ENCODE measurements at places on chromosomes 2 and 18. TPM values are rescaled to one million over a fixed set of nuclear protein-coding genes. Genes with fewer than 3 reads are reported as not detected.
A peak's percentile ranks its signal among the peaks of the same experiment; 100 is the strongest.

The ABCG5 gene
- 0.76 TPM for polyA plus RNA-seq

GRCh38 chr2:216678813-216679657 lies 16.3 kb downstream of the IGFBP5 start:
- no peak for DNase-seq

DNA sequence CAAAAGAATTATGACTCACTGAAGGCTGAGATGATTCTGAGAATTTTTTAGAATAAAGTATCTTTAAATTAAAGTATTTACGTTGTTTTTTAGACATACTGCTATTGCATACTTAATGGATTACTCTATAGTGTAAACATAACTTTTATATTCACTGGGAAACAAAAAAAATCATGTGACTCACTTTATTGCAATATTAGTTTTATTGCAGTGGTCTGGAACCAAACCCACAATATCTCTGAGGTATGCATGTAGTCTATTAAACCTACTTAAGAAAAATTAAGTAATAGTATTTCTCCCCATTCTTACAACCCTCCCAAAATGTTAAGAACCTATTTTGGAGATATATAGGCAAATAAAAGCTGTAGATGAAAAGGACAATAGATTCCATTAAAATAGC lies 142.9 kb upstream of the ZNF521 start:
- no peak for DNase-seq

The PAPOLG gene
- 23.3 TPM for polyA plus RNA-seq

DNA sequence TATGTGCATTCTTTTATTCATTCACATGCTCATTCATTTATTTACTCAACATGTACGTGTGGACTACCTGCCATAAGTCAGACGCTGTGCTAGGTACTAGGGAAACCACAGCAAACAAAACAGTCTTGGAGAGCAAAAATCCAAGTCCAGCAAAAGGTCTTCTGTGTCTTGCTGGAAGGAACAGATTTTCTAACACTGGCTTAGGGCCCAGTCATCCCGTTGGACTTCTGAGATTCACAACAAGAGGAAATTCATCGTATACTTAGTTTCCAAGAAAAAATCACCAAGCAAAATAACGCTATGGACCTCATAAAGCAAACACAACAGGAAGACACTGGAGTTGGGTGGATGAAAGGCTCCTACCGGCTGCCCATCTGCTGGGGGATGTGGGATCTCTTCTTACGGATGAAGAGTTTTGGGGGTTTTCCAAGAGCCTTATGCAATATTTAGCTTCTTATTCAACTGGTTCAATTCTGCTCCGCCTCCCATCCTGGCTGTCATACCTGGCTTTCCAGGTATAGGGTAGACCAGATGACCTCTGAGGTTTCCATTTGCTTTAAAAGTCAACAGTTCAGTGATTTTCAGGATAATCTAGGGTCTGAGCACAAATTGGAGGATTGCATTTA lies 262.7 kb downstream of the HAUS1 start:
- DNase-seq = no peak

- DNase-seq = peak; percentile 44
These were observed at the start of gene CYP27C1 for GRCh38 chr2:127220102-127220767. TSS of gene CYP27C1 (minus strand) at chr2:127220299. CDS start at chr2:127220270, 29 bp downstream.

GRCh38 chr18:10453261-10453805 lies 1.1 kb upstream of the APCDD1 start:
- no peak for DNase-seq

DNA sequence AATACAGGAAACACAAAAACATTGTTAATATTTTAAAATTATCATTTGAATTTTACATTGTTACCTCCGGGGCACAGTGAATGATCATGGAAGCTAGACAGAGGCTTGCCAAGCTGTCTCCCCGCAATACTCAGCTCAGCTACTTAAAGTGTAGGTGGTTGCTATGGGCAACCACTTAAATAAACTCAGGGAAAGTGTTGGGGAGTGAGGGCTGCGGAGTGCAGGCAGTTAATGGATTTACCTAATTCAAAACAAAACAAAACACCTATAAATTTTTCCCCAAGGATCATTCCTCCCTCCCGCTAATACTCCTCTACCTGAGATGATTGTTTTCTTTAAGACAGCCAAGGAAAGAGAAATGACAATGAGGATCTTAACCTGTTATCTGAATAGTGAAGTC lies 349.5 kb downstream of the TGIF1 start:
- DNase-seq = no peak

- DNase-seq = no peak
These were observed 592 bp upstream of the METAP1D start for GRCh38 chr2:171999161-171999560.

Measured in left renal pelvis (tissue), 4 donors.